ENCODE measurements at places on chromosomes 5 and 9.
A peak's percentile ranks its signal among the peaks of the same experiment; 100 is the strongest.

- DNase-seq = no peak
Measured at GRCh38 chr9:135379540-135380267, 99.9 kb upstream of the PPP1R26 start.

GRCh38 chr5:105924366-105924765 lies 1746.4 kb downstream of the EFNA5 start:
- DNase-seq = no peak

GRCh38 chr5:157271740-157272271 lies 5.9 kb downstream of the CYFIP2 start:
- DNase-seq = peak; percentile 93

DNA sequence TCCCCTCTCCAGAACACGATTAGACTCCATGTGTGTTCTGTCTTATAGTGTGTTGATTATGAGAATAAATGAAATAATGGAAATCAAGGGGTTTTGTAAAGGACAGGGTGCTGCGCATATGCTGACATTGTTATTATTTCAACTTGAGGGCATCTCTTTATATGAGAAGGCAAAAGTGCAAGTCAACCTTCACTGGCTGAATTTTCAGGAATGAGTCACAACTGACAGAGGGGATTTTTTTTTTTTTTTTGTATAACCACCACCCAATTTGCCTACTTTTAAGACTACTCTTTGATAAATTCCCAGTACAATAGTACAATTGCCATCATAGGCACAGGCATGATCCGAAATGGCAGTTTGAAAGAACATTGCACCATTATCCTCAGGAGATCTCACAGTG lies 419.2 kb upstream of the NMUR2 start:
- no peak for DNase-seq

GRCh38 chr9:93891549-93892310 lies 63.4 kb downstream of the BARX1 start:
- no peak for DNase-seq

- DNase-seq = peak; percentile 56
Measured at GRCh38 chr9:75087289-75087823, 599 bp downstream of the NMRK1 start.

DNA sequence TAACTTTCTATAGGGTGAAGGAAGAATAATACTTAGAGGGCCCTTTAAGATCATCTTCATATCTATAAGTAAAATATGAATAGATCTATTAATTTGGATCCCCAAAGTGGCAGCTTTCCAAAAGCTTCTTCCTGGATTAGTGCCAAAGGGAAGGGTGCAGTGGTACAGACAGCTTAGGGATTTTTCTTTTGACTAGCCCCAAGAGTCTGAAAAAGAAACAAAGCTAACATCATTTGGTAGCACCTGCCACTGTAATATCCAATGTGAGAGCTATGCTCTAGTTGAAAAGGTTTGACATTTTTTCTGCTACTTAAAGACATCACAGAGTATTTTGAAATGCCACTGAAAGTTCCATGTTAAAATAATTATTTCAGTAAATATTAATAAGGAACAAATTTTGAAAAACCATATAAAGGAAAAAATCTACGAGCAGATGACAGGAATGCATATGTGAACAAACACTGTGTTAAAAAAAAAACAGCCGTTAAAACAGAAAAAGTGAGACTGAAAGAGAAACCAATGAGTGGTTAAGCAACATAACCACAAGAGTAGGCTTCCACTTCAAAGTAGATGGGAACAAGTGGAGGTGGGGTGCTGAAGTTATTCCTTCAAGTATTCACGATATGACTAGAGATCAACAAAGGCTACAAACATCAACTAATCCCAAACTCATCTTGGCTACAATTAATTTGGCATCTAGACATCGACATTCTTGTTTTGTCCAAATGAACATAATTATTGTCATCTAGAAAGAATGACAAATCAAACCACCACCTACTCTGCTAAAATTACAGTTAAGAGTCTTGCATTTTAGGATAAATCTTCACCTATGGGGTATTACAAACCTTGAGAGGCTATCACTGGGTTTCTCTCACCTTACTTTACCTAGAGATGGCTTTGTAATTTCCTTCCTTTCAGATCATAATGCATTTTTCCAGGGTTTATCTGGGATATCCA lies 137.5 kb downstream of the CPLANE1 start:
- peak; percentile 37 for DNase-seq

GRCh38 chr9:79369676-79370075 lies 202.1 kb upstream of the TLE4 start:
- DNase-seq = no peak

GRCh38 chr9:113331780-113332179 lies 8.3 kb downstream of the WDR31 start:
- no peak for DNase-seq

DNA sequence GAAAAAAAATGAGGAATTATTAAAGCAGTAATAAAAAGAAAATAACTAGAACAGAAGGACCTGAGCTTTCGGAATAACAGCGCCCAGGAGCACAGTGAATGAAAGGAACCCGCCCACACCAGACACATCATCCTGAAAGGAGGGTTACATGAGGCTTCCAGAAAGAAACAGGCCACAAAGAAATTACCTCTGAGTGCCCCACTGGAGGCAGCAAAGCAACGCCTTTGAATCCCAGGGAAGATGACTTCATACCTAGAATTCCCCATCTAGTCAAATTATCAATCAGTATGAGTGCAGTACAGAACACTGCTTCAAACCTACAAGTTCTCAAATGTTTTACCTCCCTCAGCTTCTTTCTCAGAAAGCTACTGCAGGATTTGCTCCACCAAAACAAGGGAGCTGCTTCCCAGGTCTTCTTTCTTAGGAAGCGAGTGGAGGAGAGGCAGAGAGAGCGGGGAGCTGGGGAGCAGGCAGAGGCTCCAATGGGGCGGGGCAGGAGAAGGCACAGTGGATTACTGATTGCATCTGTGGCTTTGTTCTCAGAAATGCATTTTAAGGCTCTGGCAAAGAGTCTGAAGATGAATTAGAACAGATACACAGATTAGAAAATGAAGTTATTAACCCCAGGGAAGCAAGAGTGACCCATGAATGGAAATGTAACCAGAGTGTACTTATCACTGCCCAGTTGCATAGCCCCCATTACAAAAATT lies 87.1 kb downstream of the SEMA4D start:
- peak; percentile 41 for DNase-seq

- DNase-seq = no peak
Measured at GRCh38 chr9:76658510-76659231, 105.6 kb upstream of the PCA3 start.

- no peak for DNase-seq
Measured at GRCh38 chr5:178277866-178278265, 45.3 kb upstream of the PHYKPL start.

- DNase-seq = no peak
Measured at GRCh38 chr5:160353379-160353778, 17.0 kb downstream of the C1QTNF2 start.

GRCh38 chr5:33482335-33482734 lies 41.6 kb downstream of the TARS1 start:
- no peak for DNase-seq

- no peak for DNase-seq
Measured at GRCh38 chr5:107542831-107543231, 127.9 kb downstream of the EFNA5 start.

GRCh38 chr5:142097681-142098080 lies 10.9 kb upstream of the NDFIP1 start:
- peak; percentile 44 for DNase-seq

GRCh38 chr9:21833090-21833801 lies 30.8 kb downstream of the MTAP start:
- DNase-seq = no peak

GRCh38 chr5:9249231-9249630 lies 296.6 kb downstream of the SEMA5A start:
- DNase-seq = no peak

GRCh38 chr5:132230871-132231270 lies 3.2 kb upstream of the P4HA2 start:
- no peak for DNase-seq

DNA sequence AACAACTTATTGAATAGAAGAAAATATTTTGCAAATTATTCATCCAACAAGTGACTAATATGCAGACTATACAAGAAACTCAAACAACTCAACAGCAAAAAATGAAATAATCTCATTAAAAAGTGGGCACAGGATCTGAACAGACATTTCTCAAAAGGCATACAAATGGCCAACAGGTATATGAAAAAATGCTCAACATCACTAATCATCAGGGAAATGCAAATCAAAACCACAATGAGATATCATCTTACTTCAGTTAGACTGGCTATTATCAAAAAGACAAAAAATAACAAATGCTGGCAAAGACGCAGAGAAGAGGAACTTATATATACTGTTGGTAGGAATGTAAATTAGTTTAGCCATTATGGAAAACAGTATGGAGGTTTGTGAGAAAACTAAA lies 1.8 kb upstream of the AMACR start:
- DNase-seq = no peak

GRCh38 chr9:98811051-98811650 lies 3.7 kb downstream of the GALNT12 start:
- DNase-seq = no peak

GRCh38 chr5:88967633-88968585 lies 84.9 kb upstream of the MEF2C start:
- no peak for DNase-seq

DNA sequence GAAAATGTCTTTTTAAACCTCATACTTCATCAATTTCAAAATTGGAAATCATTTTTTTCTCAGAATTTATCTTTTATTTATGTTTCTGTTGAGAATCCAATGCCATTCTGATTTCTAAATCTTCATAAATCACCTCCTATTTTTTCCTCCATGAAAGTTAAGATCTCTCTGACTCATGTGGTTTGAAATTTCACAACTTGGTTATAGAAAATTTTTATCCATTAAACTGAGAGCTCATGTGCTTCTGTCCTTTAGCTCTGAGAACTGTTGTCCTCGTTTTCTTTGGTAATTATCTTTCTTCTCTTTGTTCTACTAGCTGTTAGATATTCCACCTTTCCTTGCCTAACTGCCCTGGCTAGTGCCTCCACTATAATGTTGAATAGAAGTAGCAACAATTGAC lies 1.5 kb upstream of the RNF180 start:
- DNase-seq = no peak

DNA sequence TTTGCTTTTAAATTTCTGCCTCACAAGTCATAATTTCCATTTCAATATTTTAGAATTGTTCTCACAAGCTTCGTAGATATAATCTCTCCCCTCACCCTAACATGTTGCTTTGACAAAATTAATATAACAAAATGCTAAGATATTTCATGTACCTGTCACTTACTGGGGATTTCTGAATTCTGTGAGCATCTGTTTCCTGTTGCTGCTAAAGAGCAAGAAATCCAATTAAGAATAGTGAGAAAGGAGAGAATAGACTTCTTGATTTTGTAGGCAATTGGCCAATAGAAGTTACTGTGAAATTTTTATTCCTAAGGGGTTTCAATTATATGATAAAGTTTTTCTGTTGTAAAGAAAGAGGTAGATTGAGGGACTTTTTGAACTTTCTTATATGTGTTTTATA lies 796.5 kb upstream of the ARRDC3 start:
- no peak for DNase-seq

GRCh38 chr5:6749026-6749716 lies 35.9 kb downstream of the TENT4A start:
- DNase-seq = no peak

- no peak for DNase-seq
Measured at GRCh38 chr5:33975852-33976251, 8.6 kb downstream of the SLC45A2 start.

DNA sequence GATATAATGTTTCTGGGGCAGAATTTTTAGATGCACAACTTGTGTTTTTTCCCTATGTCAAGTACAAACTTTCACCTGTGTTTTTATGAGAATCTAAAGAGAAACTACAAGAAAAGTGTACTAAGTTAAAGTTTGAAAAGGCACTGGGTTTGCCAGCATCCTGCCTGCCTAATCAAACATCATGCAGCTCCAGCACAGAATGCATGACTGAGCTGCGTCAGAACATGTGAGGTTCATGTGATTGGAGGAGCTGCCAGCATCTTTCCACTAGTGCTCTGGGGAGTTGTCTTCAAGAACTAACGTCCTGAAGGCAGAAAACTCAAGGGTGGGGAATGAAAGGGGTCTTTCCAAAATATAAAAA lies 46.1 kb upstream of the RIC1 start:
- peak; percentile 48 for DNase-seq

GRCh38 chr9:137185921-137186320 lies 2.4 kb downstream of the ANAPC2 start:
- no peak for DNase-seq

DNA sequence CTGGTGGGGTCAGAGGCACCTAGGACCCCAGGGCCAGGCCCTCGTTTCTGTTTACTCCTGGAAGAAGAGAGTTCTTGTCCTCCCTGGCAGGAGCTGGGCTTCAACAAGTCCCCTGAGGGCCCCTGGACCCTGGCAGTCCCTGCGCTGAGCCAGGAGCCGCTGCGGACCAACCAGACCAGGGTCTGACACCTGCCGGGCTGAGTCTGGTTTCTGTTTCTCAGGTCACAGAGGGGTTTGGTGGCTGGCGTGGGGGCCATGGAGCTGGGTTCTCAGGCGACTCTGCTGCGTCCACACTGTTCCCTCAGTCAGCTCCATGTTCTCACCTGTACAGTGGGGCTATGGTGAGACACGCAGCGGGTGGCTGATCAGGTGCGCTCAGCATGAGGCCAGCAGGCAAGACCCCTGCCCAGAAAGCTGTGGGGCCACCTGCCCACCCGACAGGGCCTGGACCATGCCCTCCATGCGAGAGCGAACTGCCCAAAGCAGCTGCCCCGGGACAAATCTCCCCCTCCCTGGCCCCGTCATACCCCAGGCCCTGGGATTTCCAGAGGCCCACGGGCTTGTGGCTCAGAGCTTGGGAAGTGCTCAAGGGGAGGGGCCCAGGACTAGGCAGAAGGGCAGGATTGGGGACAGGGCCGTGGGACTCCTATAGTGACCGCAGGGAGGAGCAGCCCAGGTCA lies 17.9 kb upstream of the NOTCH1 start:
- DNase-seq = no peak

- DNase-seq = no peak
Measured at GRCh38 chr5:56987171-56987570, 35.2 kb upstream of the MIER3 start.

DNA sequence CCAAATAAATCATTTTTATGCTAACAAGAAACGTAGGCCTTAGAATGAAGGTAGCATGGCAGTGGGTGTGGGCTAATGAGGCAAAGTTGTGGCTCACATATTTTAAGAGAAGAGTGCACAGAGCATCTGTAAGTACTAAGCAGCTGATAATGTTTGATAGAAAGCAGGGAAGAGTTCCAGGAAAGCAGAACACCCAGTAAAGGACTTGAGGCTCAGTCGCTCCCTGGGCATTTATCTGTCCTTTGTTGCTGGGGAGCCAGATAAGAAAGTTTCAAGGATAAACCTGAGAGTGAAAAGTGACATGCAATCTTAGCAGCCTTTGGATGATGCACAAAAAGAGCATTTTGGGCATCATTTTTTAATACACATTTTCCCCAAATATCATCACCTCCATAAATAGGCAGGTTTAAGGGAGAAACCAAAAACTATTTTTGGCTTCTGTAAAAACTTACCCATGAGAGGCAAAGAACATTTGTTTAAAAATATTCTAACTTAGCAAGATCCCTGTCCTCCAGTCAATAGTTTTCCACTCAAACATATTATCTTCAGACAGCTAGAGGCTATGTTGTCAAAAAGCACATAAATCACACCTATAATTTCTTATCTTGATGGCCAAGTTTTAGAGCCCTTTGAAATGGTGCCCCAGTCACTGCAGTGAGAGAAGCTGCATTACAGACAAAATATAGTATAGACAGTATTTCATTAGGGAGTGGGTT lies 3.4 kb downstream of the FREM1 start:
- DNase-seq = no peak

- no peak for DNase-seq
Measured at GRCh38 chr5:95668728-95669127, 14.1 kb downstream of the SPATA9 start.

Data from CD4-positive, alpha-beta T cell treated with Interleukin-1 beta for 1 hour (primary cell).